ENCODE measurements at places on chromosomes 7 and 10.

GRCh38 chr10:95675403-95676116 is 18.2 kb downstream of the TCTN3 start:
- no peak for DNase-seq

GRCh38 chr10:6151087-6151977 is 51.4 kb upstream of the PFKFB3 start:
- peak; percentile 60 for DNase-seq

GRCh38 chr10:36425131-36425797 is 700.1 kb upstream of the ANKRD30A start:
- no peak for DNase-seq

- DNase-seq, result no peak
These were observed 170.5 kb upstream of the KLF6 start for GRCh38 chr10:3955493-3955892.

GRCh38 chr7:100189061-100189460 is 11.3 kb downstream of the STAG3 start:
- no peak for DNase-seq

- no peak for DNase-seq
These were observed 68.8 kb downstream of the OSBPL3 start for GRCh38 chr7:24911213-24911603.

DNA sequence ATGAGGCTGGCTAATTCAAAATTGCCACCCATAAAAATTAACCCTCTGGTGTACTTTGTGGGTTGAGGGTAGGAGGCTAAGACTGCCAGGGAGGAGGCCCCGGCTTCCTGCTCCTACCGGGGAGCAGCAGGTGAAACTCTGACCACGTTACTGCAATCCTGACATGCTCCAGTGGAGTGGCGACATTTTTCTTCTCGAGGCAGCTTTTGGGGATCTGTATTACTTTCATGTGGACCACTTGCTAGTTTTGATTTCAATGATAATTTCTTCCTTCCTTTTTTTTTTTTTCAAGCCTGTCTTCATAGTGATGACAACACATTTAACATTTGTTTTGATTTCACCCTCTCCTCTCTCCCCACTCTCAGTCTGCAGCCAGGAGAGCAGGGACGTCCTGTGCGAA is 14.6 kb downstream of the GATA3 start:
- no peak for DNase-seq

DNA sequence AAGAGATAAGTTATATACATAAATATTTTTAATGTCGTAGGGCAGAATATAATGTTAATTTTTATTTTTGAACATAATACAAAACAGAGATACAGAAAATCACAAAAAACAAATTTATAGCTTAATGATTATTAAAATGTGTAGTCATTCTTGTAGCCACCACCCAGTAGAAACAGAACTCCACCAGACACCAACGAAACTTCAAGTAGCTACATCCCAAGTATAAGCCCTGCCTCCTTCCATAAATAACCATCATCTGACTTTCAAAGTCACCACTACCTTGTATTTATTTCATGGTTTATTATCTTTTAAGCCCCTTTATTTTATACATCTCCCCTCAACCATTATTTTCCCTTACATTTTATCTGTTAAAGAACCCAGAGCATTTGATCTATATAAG is 111.9 kb upstream of the ZWINT start:
- no peak for DNase-seq

DNA sequence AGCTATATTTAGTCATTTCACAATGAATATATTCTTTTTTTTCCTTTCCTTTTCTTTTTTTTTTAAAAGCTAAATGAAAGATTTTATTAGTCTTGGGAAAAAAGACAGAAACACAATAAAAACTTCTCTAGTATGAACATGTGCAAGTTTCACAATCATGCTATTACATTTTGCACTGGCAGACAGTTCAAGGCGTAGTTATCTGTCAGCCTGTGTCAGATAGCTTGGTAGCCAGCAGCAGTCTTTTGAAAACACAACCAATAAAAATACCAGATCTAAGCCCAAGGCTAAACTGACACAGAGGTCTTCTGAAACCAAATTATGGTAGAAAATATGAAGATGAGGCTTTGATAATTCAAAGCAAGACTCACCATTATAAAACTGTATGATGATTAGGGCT is 205.8 kb upstream of the TEX47 start:
- DNase-seq, result no peak

DNA sequence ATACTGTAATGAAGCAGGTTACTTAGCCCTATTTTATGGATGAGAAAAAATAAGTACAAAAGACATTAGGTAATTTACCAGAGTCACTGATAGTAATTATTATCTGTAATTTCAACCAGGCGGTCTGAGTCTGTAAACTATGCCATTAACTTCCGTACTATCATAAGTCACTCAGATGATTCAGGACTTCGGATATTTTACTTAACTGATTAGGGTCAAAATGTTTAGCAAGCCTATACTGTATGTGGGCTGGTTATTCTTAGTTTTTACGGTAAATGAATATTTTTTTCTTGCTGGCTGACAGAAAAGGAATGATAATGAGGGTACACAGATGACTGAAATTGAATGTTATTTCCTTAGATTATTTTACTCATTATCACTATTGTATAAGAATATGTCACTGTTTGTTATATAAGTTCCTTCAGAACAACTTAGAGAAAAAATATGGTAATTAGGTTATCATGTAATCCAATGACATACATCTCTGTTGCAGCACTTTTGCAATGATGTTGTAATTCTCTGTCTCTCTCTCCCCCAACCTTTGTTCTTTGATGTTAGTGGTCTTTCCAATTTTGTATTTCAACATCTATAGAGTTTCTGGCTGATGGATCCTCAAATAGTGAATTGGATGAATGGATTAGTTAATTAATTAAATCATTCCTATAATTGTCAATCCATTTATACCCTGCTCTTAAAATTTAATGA is 165.6 kb downstream of the ZEB1 start:
- no peak for DNase-seq

DNA sequence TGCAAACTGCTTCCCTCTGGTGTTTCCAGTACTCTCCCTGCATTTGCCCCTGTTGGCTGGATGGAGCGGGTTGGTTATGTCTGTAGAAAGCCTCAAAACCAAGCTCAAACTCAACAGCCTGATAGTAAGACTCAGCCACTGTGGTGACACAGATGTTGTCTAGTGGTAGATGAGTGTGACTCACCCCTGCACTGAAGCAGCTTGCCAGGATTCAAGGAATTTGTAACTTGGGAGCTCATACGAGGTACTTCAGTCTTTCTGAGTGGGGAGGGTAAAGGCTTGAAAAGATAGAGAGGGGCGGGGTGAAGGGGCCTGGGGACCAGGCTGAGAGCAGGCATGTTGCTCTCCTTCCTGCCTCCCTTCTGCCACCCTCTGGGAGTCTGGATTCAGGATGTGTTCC is 22.9 kb upstream of the AQP1 start:
- peak; percentile 17 for DNase-seq

- no peak for DNase-seq
These were observed 19.6 kb downstream of the ITIH5 start for GRCh38 chr10:7647062-7647664.

DNA sequence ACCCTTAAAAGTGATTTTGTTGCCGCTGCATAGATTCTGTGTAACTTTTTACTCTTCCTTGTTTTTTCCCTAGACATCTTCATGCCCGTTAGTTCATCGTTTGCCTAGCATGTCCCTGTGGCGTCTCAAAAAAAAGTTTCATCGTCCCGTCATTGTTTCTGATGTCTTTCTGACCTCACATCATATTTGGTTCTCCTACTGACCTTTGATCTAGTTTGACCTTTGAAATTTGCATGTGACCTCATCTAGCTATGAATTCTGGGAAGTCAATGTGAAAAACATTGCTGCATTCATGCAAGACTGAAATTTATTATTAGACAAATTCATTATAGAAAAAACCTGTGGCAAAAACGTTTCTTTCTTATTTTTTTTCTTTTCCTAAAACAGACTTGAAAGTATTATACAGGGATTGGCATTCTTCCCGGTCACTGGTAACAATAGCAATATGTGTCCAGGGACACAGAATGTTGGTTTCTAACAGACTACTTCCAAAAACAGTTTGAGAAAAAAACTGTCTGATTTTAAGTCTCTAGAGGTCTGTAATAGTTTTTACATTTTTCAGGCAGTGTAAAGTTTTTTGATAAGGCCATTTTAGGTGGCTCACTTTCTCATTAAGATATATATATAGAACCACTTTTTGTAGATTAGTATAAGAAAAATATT is 280.9 kb downstream of the USP6NL start:
- DNase-seq, result no peak

Measured in A549 (cell line).